NCI-H748 treated with DMSO at 0.1 percent for 48 hours (cell line): ENCODE measurements at places on chromosomes 2 and 18.
A peak's percentile ranks its signal among the peaks of the same experiment; 100 is the strongest.

DNA sequence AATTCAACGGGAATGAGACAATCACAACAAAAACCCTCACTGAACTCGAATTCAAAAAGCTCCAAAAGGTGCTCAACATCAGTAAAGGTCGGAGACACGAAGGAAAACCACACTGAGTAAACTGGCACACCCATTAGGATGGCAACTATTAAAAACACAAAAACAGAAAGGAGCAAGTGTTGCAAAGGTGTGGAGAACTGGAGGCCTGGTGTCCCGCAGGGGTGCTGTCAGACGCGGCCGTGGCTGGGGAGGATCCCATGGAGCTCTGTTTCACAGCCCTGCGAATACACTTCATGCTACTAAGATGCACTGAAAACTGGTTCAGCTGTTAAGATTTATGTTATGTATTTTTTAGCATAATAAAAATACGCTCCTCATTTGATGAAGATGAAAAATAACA lies 730.6 kb downstream of the GALR1 start:
- no peak for DNase-seq

GRCh38 chr2:177161741-177162460 lies 50.7 kb upstream of the HNRNPA3 start:
- peak; percentile 35 for DNase-seq

- peak; percentile 27 for DNase-seq
Measured at GRCh38 chr2:222859786-222860612, 837 bp upstream of the ACSL3 start.

- DNase-seq = no peak
Measured at GRCh38 chr2:167380094-167380493, 491.8 kb downstream of the XIRP2 start.

DNA sequence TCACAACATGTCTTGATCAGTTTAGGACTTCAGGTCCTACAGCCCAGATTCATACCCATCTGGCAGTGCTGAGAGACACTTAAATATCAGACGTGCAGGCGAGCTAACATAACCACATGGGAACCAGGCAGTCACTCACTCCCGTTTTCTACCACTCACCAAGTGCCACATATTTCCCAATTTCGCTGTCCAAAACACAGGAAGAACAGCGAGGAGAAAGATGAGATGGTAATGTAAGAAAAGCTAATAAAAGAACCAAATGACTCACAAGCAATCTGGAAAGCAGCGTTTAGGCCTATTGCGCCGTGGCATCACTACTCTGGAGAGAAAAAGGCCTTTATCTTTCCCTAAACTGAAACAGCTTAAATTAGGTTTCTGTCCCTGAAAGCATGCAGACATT lies 647.8 kb upstream of the SLC39A10 start:
- DNase-seq = no peak

DNA sequence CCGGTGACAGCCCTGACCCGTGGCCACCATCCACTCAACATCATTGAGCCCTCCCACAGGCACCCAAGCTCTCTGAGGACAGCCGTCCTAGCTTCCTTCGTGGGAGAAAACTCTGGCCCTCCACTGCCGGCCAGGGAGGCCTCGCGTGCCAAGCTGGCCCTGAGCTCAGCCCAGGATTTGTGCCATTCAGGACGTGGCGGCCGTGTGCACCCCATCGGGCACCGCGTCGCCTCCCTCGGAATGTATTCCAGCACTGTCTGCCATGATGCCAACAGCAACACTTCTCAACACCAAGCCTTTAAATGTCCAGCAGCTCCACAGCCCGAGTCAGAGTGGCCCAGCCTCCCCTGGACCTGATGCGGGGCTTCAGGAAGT lies 35.7 kb downstream of the ZNF516 start:
- no peak for DNase-seq

DNA sequence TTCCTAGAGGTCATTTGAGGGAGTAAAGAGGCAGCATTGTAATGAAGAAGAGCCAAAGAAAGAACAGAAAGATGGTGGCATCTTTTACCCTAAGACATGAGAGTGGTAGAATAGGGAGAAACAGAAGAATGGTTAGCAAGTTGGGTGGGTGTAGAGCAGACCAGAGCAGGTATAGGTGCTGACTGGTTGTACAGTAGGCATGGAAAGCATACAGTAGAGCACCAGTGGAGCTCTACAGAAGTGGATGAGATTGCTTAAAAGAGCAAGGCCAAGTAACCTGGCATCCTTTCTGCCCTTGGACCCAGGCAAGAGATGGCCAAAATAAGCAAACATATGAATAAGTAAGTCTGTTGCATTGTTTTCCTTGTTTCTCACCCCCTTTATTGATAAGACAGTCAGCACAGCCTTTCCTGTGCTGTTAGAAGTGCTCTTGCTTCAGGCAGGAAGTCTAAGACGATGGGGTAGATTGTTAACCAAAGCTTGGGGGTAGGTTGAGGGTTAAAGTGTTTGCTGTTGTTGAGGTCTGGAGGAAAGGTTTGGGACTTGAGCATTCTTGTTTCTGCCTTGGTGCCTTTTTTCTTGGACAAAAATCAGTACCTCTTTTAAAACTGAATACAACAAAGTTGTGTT lies 76.9 kb downstream of the DIS3L2 start:
- DNase-seq = no peak

GRCh38 chr2:53445383-53446070 lies 322.1 kb upstream of the CHAC2 start:
- no peak for DNase-seq

GRCh38 chr2:134307334-134307733 lies 53.5 kb downstream of the MGAT5 start:
- no peak for DNase-seq

GRCh38 chr18:45335282-45336043 lies 279.8 kb upstream of the SLC14A2 start:
- no peak for DNase-seq

DNA sequence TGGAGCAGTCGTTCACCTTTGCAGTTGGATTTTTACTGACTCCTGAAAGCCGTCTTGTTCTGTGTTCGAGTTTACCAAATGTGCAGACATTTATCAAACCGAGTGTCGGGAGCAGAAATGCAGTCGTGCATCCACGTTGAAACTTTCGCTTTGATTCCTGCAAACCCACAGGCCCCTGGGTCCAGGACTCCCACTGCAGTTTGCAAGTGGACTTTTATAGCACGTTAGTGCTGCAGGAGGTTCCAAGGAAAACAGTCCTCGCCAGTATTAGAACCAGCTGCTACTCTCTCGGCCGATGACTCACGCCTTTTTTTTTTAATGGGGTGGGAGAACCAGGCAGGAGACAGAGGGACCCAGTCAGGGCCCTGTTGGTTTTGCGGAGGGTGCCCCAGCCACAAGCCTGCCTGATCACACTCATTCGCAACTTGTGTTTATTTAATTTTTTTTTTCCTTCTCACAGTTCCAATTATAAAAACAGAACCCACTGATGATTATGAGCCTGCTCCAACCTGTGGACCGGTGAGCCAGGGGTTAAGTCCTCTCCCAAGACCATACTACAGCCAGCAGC lies 90.1 kb downstream of the NFATC1 start:
- no peak for DNase-seq

- DNase-seq = no peak
Measured at GRCh38 chr2:28036307-28036706, 145.8 kb downstream of the BABAM2 start.

GRCh38 chr2:30159766-30160165 lies 13.0 kb downstream of the YPEL5 start:
- no peak for DNase-seq

DNA sequence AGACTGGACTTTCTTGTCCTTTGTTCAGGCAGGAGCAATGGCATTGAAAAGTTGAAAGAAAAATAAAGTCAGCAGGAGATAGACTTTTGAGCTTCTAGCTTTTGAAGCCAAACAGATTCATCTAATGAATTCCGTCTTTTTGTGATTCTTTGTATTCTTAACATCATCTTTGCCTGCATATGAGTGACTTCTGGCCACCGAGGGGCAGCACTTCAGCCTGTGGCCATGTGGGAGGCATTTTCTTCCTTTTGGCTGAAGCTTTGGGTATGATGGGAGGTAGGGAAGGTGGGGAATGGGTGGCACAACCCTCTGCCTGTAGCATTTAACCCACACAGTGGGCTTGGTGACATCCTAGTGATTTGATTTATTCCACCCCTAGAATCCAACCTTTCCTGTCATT lies 220.6 kb downstream of the SETBP1 start:
- DNase-seq = no peak

GRCh38 chr2:122530814-122531213 lies 775.4 kb downstream of the TSN start:
- DNase-seq = no peak

DNA sequence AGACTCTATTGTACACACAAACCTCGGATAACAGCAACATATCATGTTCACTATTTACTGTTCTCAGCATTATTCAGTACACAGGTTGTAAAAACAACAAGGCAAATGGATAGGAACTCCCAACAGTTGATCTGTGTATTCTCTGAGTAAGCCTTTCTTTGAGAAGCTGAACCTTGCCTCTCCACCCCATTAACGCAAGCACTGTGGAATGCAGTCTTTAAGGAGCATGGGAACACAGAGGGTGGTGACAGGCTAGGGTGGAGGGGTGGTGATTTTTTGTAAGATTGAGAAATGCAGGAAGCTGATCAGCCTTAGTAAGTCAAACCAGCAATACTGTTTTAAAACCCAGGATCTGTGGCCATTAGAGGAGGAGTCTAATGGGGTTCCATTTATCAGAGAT lies 19.6 kb upstream of the SERPINB11 start:
- DNase-seq = no peak

- DNase-seq = no peak
Measured at GRCh38 chr2:73952499-73953446, 26.1 kb downstream of the DGUOK start.

- no peak for DNase-seq
Measured at GRCh38 chr2:74033375-74033774, 48.7 kb downstream of the TET3 start.

DNA sequence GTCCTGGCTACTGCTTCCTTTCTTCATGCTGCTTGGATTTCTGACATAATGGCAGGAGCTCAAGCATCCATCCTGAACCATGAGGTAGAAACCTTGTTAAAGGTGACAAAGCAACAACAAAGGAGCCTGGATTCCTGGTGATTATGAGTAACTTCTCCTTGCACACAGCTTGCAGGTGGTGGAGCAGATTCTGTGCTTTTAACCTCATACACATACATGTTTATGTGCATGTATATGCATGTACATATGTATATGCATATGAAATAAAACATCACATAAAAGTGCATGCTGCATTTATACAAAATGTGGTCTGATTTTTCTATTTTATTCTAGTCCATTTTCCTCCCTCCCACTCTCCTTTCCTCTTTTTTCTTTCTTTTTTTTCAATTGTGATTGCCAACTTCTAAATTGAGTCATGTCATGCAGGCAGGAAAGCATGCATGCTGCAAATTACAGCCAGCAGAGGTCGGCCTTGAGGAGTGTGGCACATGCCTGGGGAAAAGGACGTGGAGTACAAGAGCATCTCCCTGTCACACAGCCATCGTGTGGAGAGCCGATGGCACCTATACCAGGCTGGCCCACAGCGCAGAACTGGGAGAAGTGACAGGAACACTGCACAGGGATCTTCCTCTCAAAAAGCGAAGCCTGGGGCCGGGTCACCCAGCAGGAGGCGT lies 17.9 kb downstream of the LCT start:
- DNase-seq = no peak

GRCh38 chr2:240000671-240001070 lies 24.5 kb downstream of the NDUFA10 start:
- DNase-seq = no peak

- DNase-seq = no peak
Measured at GRCh38 chr2:11910971-11911370, 164.5 kb downstream of the LPIN1 start.

DNA sequence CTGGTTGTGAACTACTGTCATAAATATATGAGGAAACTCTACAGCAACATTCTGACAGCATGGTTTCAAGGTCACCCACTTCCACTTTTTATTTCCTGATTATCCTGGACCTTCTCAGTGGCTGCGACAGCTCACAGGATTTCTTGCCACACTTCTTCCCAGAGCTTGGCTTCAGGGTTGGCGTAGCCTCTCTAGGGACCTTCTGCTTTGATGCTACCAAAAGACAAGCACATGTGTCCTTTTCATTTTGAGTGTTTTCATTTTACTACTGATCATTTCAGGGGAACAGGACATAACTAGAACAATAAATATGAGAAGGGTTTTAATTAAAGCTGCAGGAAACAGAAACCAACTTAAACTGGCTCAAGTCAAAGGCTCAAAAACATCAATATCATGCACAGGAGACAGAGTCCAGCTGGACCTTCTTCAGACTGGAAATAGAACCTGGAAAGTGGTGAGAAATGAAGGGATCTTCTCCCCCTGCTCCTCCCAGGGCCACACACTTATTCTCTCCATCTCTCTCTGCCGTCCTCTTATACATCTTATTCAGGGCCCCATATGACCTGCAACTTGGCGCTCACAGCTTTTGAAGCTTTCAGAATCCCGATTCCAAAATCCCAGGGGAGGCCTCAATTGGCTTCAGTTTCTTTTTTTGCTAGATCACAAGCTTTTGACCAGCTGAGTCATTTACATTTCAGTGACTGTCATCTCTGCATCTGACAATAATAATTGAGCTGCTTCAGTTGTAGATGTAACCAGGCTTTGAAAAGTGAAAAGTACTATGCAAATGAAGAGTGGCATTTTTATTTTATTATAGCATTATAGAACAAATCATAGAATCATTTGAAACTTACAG lies 9.7 kb downstream of the VIT start:
- no peak for DNase-seq

DNA sequence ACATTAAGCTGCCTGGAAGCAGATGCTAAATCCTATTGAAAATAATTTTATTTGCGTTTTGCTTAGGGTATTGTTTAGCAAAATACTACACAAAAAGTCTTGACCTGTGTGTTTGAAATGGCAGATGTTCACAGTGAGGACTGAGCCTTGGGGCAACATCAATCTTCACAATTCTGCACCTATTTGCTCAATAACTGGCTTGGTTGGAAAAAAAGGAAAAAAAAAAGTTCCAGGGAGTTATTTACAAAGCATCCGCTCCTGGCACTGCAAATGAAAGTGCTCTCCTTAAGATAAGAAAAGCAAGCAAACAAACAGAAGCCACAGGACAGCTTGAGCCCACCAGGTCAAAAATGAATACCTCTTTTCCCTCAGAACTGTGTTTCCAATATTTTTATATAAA lies 77.7 kb downstream of the MAP2 start:
- DNase-seq = no peak
